ENCODE measurements at places on chromosomes 5 and 9. TPM values are rescaled to one million over a fixed set of nuclear protein-coding genes. Genes with fewer than 3 reads are reported as not detected.

- DNase-seq: no peak
Observed at GRCh38 chr5:154524859-154525258, 46.8 kb upstream of the HAND1 start.

Gene IFNA6
- total RNA-seq: not detected

Gene SPATA31E1
- not detected for total RNA-seq

Gene F2R
- 37.9 TPM for total RNA-seq

Gene GPRIN1
- total RNA-seq: 1.3 TPM
